ENCODE measurements at places on chromosomes 6 and 20. TPM values are rescaled to one million over a fixed set of nuclear protein-coding genes. Genes with fewer than 3 reads are reported as not detected.

The PLAGL1 gene
- polyA plus RNA-seq: 4.9 TPM

The PNPLA1 gene
- polyA plus RNA-seq: not detected

The CALHM4 gene
- not detected for polyA plus RNA-seq

The CGA gene
- polyA plus RNA-seq: not detected

The METTL24 gene
- polyA plus RNA-seq: 0.58 TPM

The TRIM15 gene
- not detected for polyA plus RNA-seq

The NRSN1 gene
- not detected for polyA plus RNA-seq

The FNDC11 gene
- polyA plus RNA-seq: not detected

The RREB1 gene
- polyA plus RNA-seq: 5.8 TPM

The CD109 gene
- not detected for polyA plus RNA-seq

The CBLN4 gene
- not detected for polyA plus RNA-seq

The GNMT gene
- polyA plus RNA-seq: not detected

The RAET1L gene
- polyA plus RNA-seq: not detected

The KCNK16 gene
- not detected for polyA plus RNA-seq

The SERAC1 gene
- polyA plus RNA-seq: 2.1 TPM

The PDCD2 gene
- 133 TPM for polyA plus RNA-seq

The SLC17A3 gene
- not detected for polyA plus RNA-seq

The LEMD2 gene
- polyA plus RNA-seq: 24.6 TPM

The TTBK1 gene
- polyA plus RNA-seq: not detected

The CPXM1 gene
- 0.56 TPM for polyA plus RNA-seq

The SLC32A1 gene
- polyA plus RNA-seq: not detected

The MUCL3 gene
- polyA plus RNA-seq: not detected

The FOXS1 gene
- not detected for polyA plus RNA-seq

The SYCP2L gene
- not detected for polyA plus RNA-seq

The OVOL2 gene
- polyA plus RNA-seq: not detected

The RNF39 gene
- not detected for polyA plus RNA-seq

The HCRTR2 gene
- not detected for polyA plus RNA-seq

The MCCD1 gene
- not detected for polyA plus RNA-seq

The CLDN20 gene
- not detected for polyA plus RNA-seq

The HLA-DPA1 gene
- polyA plus RNA-seq: 121 TPM

The ESR1 gene
- polyA plus RNA-seq: 0.41 TPM

The MYLIP gene
- polyA plus RNA-seq: 72.6 TPM

The ATP9A gene
- not detected for polyA plus RNA-seq

The DSE gene
- 3.9 TPM for polyA plus RNA-seq

The GRM1 gene
- polyA plus RNA-seq: not detected

The SPDEF gene
- not detected for polyA plus RNA-seq

The ADTRP gene
- polyA plus RNA-seq: 2.3 TPM

The RUNX2 gene
- polyA plus RNA-seq: 42.5 TPM

The FRS3 gene
- polyA plus RNA-seq: 0.91 TPM

The B3GALT4 gene
- polyA plus RNA-seq: 14.5 TPM

Data from naive thymus-derived CD8-positive, alpha-beta T cell (primary cell).